Activated naive CD4-positive, alpha-beta T cell treated with anti-CD3 and anti-CD28 coated beads for 36 hours (primary cell): ENCODE measurements at places on chromosomes 11 and 22.
A peak's percentile ranks its signal among the peaks of the same experiment; 100 is the strongest.

GRCh38 chr11:408154-409007 is 6.4 kb downstream of the SIGIRR start:
- H3K27ac ChIP-seq, result no peak overlapping the region
- H3K27me3 ChIP-seq, result no peaks in the 10 kb centered on the region
- no peak for DNase-seq

GRCh38 chr22:23223569-23224317 is 43.4 kb downstream of the BCR start:
- no peak overlapping the region for H3K4me3 ChIP-seq
- H3K36me3 ChIP-seq, result peaks cover 24% of the 10 kb centered on the region
- no peaks in the 10 kb centered on the region for H3K27me3 ChIP-seq
- peak overlapping the region; percentile 90 for H3K27ac ChIP-seq
- peaks cover 92% of the 10 kb centered on the region for H3K4me1 ChIP-seq

GRCh38 chr11:32830413-32830738 is 649 bp downstream of the PRRG4 start:
- peaks cover 6% of the 10 kb centered on the region for H3K4me1 ChIP-seq
- no peaks in the 10 kb centered on the region for H3K36me3 ChIP-seq
- DNase-seq, result peak; percentile 11
- H3K4me3 ChIP-seq, result peak overlapping the region; percentile 66

DNA sequence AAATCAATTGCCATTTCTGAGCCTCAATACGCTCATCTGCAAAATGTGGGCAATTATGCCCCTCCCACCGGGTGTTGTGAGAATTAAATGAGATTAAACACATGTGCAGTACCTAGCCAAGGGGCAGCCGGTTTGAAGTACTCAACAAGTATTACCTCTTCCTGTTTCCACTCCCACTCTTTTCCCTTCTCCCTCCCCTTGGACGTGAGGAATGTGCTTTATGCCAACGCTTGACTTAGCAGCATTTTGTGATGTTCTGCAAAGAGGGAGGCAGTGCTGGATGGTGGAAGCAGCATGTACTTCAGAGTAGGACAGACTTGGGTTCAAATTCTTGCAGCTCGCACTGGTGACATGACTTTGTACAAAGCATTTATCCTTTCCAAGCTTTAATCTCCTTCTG is 306.0 kb downstream of the BUD13 start:
- H3K27ac ChIP-seq, result no peak overlapping the region
- H3K4me1 ChIP-seq, result no peaks in the 10 kb centered on the region
- H3K4me3 ChIP-seq, result no peak overlapping the region
- no peak for DNase-seq
- no peaks in the 10 kb centered on the region for H3K36me3 ChIP-seq

- H3K27ac ChIP-seq, result no peak overlapping the region
- no peaks in the 10 kb centered on the region for H3K36me3 ChIP-seq
- no peak overlapping the region for H3K4me3 ChIP-seq
- no peak for DNase-seq
Measured at GRCh38 chr11:38646382-38646781, 2048.3 kb upstream of the RAG2 start.

GRCh38 chr11:82980947-82981346 is 79.4 kb downstream of the DDIAS start:
- DNase-seq, result no peak
- peaks cover 30% of the 10 kb centered on the region for H3K36me3 ChIP-seq
- H3K27me3 ChIP-seq, result no peaks in the 10 kb centered on the region
- H3K27ac ChIP-seq, result no peak overlapping the region
- no peak overlapping the region for H3K4me3 ChIP-seq

GRCh38 chr11:116643521-116643920 is 129.3 kb downstream of the BUD13 start:
- H3K36me3 ChIP-seq, result no peaks in the 10 kb centered on the region
- no peak overlapping the region for H3K4me3 ChIP-seq
- no peak overlapping the region for H3K27ac ChIP-seq
- H3K27me3 ChIP-seq, result no peaks in the 10 kb centered on the region
- DNase-seq, result no peak
- H3K4me1 ChIP-seq, result no peaks in the 10 kb centered on the region
